ENCODE measurements at places on chromosomes 11 and 22.

DNA sequence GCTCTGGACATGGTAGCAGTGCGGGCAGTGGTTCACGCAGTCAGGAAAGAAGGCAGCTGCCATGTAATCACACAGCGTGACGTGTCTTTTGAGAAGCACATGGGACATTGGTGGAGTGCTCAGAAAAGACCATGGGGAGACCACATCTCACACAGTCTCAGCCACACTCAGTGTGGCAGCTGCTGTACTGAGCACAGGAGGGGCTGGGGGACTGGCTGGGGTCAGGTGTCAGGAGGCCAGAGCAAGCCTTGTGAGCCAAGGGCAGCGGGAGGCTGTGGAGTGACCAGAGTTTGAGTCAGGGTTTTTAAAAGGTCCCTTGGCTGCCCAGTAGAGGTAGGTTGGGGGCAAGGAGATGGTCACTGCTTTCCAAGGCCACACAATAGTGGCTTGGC, 18.5 kb downstream of the CLDN5 start:
- no peak for DNase-seq

DNA sequence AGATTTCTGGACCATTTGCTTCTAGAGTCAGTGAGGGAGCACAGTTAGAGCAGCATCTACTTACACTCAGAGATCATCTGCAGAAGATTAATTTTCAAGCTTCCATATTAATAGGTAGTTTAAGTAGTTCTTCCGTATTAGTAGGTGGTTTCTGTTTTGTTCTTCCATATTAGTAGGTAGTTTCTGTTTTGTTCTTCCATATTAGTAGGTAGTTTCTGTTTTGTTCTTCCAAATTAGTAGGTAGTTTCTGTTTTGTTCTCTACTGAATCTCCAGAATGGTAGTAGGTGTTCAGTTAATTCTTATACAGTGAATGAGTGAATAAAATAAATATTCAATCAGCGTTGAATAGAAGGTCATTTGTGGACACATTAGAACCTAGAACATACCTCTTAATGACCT, 175.7 kb downstream of the TMEM135 start:
- no peak for DNase-seq

DNA sequence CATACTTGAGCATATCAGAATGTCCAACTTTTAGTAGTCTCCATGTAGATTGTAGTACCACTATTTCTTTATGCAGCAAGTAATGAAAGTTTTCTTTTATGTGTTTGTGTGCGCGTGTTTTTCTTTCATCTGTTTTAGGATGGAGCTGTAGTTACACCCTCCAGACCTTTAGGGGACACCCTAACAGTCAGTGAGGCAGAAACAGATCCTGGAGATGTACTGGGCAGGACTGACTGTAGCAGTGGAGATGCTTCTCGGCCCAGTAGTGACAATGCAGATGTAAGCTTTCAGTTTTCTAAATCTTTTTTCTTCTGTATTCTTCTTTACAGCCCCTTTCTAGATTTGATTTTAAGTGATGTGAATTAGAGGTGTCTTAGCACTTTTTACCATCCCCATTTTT, 79.9 kb upstream of the GRIK4 start:
- no peak for DNase-seq

DNA sequence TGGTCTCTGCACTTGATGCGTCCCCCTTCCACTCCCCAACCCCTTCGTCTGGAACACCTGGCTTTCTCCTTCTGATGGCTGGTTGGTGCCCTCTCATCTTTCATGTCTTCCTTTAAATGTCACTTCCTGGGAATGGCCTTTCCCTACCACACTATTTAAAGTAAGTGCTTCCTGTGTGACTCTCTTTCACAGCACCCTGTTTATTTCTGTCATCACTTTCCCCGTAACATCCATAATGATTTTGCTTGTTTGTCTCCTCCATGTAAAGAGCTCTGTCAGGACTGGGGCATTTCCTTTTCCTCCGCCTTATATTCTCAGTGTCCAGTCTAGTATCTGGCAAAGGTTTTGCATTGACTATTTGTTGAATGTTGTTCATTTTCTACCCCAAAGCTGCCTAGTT, 143.0 kb downstream of the DBX1 start:
- no peak for DNase-seq

- DNase-seq: no peak
Measured at GRCh38 chr11:63779039-63779438, 10.5 kb upstream of the ZFTA start.

DNA sequence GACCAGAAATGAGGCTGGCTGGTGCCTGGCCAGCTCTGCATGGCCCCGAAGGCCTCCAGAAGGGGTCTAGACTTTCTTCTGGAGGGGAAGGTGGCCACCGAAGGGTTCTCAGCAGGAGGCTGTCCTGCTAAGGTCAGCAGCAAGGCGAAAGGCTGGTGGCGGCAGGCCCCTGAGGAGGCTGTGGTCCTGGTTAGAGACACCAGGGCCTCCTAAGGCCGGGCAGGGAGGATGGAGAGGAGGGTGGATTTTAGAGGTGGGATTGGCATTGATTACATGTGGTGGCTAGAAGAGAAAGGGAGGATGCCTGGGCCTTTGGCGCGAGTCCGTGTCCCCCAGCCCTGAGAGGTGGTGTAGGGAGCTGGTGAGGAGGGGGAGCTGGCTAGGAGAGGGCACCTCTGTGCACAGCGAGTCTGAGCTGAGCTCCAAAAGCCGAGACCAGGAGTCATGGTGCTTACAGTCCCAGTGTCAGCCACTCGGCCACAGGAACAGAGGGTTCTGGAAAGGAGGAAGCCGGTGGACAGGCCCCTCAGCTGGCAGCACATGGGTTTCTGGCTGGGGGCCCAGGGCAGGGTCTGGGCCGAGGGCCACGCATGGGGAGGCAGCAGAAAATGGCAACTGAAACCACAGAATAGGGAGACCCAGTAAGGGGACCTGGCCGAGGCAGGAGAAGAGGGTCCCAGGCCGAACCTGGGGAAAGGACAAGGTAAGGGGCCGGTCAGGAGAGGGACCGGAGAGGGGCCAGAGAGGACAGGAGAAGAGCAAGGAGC, 2.5 kb downstream of the FERMT3 start:
- peak; percentile 50 for DNase-seq

DNA sequence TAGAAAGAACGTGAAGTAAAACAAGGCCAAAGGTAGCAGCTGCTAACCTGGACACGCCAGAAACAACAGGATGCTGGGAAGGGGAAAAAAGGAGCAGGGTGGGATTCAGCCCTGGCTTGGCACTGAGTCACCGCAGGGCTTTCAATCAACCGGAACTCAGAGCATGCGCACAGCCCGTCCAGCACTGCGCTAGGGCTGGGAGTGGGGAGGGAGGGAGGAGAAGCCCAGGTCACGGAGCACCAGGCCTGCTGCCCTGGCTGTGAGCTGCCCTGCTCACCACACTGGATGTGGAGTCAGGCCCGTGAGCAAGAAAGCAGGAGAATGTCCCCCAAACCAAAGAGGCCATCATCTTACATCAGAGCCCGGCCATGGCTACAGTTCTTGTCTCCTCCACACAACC, 51.5 kb downstream of the APOL1 start:
- no peak for DNase-seq

DNA sequence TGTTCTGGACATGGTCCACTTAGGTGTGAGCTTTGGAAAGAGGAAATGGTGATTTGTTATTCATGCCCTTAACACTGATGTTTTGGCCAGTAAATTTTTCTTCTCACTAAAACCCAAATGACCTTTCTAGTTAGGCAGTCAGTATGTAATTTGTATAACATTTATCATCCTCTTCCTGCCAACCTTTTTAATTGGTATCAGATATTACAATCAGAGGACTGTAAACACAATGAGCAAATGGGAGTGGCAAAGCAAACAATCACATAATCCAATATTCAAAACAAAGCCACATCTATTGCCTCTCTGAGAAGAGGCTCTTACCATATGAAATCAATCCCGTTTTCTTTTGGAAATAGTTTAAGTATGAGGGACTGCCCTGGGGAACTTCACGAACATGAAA, 49.1 kb downstream of the BBOX1 start:
- no peak for DNase-seq

- DNase-seq: no peak
Measured at GRCh38 chr22:21807544-21808529, 59.6 kb downstream of the MAPK1 start.

- DNase-seq: no peak
Measured at GRCh38 chr11:44949160-44950030, 1.3 kb downstream of the TP53I11 start.

DNA sequence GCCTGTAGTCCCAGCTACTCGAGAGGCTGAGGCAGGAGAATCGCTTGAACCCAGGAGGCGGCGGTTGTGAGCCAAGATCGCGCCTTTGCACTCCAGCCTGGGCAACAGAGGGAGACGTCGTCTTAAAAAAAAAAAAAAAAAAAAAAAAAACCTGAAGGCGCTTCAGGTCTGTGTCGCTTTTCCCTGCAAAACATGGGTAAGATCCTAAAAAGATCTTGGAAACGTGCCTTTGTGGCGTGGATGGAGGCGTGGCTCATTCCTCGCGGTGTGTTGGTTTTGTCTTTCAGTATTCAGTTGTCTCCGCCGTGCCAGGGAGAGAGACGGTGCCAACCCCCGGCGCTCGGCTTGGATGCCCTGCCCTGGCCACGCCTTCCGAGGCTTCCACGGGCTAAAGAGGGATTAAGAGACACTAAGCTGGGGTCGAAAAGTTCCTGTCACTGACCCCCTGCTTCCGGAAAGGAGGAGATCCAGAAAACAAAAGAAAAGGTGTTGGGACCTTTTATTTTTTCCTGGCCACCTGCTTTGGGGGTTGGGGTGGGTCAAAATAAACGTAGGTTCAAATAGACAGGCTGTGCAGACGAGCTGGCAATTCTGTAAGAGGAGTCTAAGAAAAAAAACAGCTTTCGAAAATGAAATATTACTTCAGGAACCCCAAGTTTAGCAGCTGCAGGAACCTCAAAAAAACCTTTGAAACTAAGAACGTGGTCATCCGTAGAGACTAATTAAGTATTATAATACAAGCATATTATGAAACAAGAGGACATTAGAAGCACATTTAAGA, 1.1 kb upstream of the SLC35F2 start:
- DNase-seq: no peak

DNA sequence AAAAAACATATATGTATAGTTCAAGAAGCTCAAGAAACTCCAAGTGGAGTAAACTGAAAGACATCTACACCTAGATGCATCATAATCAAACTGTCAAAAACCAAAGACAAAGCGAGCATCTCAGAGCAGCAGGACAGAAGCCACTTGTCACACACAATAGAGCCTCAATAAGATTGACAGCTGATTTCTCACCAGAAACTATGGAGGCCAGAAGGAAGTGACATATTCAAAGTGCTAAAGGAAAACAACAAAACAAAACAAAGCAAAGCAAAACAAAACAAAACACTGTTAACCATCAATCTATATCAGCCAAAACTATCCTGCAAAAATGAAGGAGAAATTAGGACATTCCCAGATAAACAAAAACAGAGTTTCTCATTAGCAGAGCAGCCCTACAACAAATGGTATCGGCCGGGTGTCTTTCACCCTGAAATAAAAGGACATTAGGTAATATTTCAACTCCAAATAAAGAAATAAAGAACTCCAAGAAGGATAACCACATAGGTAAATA, 65.8 kb upstream of the SEPTIN5 start:
- DNase-seq: no peak

GRCh38 chr11:122100037-122100755, 15.8 kb downstream of the BLID start:
- DNase-seq: peak; percentile 55

- DNase-seq: no peak
Measured at GRCh38 chr22:27310966-27311697, 490.4 kb downstream of the MN1 start.

DNA sequence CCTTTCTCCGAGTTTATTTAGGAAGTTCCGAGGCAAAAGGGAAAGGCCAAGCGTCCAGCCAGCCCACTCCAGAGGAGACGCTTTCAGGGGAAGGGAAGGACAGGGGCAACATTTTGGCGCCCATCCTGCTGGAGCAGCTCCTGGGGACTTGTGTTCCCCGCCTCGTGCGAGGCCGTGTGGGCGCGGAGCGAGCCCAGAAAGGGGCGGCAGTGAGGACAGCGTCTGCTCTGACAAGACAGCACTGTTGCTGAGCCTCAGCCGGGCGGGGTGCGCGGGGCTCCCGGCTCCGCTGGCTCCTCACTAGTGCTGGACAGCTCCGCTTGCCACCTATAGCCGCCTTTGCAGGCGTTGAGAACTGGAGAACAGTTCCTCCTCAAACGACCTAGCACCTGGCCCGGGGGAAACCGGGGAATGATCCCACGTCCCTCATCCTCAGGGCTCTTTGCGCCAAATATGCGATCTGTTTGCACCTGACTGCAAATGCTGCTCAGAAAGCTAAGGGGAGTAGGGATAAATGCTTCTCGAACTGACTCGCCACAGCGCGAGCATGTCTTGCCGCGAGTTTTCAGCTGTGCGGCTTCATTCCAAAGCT, 722 bp upstream of the GUCY1A2 start:
- no peak for DNase-seq

DNA sequence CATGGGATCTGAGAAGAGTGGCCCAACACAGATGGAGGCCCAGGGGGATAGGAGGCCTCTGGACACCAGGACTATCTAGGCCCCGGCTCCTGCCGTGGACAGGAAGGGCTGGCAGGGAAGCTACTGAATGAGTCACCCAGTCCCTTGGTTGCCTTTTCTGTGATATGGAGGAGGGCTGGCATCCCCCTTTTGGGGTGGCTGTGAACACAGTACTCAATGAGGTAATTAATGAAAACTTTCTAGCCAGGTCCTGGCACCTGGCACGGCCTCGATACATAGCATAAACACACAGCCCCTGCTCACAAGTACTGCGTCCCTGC, 163.2 kb downstream of the CHST1 start:
- no peak for DNase-seq

GRCh38 chr11:58573451-58574104, 2.1 kb downstream of the LPXN start:
- DNase-seq: no peak

GRCh38 chr11:134356656-134357544, 25.1 kb downstream of the GLB1L2 start:
- no peak for DNase-seq

GRCh38 chr22:36367479-36367878, 20.3 kb downstream of the MYH9 start:
- no peak for DNase-seq

GRCh38 chr11:20584093-20584774, 15.2 kb upstream of the SLC6A5 start:
- no peak for DNase-seq

DNA sequence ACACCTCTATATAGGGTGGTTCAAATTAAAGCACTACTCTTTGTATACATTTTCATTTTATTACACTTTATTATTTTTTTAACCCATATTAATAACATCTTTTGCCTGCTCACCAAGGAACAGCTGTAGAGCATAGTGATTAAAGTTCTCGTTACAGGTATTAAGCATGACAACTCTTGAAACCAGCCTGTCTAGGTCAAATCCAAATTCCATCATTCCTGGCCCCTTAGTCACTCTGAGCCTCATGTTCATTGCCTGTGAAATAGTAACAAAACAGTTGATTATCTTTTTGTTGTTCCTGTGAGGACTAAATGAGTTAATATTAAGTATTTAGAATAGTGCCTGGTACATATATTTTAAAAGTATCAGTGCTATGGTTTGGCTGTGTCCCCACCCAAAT, 334.5 kb downstream of the RAB38 start:
- DNase-seq: no peak
